NCI-H2081 treated with DMSO at 0.1 percent for 48 hours (cell line): ENCODE measurements at places on chromosomes 1 and 21.

DNA sequence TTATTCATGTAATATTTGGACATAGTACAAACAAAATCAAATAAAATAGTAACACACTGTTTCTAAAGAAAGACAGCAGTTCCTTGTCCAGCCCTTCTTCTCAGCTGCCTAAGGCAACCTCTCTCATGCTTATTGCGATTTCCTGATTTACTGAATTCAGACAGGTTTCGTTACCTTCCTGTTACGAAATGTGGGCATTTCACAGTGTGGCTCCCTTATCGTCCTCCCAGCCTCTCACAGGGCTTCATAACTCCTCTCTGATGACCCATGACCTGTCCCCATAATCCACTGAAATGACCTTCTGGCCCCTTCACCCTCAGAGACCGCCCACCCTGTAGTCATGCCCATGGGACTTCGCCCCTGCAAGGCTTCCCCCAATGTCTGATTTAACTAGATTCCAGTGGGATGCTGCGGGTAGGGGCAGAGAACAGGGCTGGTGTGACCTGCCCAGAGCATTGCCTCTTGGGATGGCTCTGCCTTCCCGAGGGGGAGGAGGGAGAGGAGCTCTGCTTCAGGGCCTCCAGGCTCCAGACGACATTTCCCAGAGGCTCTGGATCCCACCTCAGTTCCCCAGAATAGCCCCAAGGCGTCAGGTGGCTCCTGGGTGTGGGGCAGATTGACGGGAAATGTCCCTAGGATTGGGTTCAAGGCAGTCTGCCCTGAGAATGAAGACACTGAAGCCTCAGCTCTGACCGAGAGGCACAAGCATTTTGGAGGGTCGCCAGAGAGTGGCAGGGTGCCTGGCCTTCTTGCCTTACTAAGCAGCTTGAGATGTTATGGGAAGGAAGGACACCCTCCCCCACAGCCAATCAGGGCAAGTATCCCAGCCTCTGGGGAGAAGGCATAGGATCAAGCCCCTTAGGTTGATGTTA lies 20.6 kb downstream of the PADI2 start:
- no peak for DNase-seq

- no peak for DNase-seq
Measured at GRCh38 chr1:23904748-23905357, 8.3 kb downstream of the CNR2 start.

DNA sequence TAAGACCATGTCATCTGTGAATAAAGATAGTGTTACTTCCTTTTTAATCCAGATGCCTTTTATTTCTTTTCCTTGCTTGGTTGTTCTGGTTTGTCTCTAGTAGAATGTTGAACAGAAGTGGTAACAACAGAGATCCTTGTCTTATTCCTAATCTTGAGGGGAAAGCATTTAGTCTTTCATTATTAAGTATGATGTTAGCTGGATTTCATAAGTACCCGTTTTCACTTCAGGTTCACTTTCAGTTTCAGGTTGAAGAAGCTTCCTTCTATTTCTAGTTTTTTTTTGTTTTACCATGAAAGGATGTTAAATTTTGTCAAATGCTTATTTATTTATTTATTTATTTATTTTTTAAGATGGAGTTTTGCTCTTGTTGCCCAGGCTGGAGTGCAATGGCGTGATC lies 22.3 kb upstream of the AGPAT3 start:
- DNase-seq, result no peak

DNA sequence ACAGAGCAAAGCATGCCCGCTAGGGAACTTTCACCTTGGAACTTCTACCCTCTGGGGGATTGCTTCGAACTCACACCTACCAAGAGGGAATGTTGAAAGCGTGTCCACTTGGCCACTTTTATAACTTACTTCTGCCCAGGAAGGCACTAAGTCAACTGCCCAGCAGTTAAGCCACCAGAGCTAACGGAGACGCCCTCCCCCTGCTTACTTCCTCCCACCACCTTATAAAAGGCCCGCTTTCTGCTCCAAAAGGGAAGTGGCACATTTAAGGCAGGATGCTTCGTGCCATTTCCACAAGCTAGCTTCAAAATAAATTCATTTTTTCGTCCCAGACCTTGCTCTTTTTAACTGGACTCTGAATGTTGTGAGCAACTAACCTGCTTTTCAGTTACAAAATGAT lies 3.2 kb upstream of the AK2 start:
- no peak for DNase-seq

DNA sequence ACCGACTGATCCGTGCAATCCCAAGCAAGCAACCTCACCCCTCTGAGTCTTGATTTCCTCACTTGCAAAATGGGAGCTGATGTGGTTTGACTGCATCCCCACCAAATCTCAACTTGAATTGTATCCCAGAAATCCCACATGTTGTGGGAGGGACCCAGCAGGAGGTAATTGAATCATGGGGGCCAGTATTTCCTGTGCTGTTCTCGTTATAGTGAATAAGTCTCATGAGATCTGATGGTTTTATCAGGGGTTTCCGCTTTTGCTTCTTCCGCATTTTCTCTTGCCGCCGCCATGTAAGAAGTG lies 58.4 kb downstream of the FHAD1 start:
- DNase-seq, result no peak

DNA sequence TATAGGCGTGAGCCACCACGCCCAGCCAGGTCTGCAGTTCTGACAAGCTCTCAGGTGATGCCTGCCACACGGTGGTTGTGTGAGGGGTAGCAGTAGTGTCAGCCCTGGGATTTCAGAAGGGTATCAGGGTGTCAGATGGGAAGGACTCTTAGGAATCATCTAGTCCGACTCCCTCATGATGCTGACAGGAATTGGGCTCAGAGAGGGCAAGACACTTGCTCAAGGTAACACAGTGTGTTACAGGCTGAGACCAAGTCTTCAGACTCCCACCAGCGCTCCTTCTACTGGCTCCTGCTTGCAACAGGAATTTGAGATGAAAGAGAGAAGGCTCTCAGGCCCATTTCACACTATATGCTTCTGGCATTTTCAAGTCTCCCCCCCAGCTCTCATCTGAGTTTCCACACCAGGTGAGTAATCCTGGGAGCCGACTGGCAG lies 6.9 kb downstream of the HTR1D start:
- DNase-seq, result no peak

DNA sequence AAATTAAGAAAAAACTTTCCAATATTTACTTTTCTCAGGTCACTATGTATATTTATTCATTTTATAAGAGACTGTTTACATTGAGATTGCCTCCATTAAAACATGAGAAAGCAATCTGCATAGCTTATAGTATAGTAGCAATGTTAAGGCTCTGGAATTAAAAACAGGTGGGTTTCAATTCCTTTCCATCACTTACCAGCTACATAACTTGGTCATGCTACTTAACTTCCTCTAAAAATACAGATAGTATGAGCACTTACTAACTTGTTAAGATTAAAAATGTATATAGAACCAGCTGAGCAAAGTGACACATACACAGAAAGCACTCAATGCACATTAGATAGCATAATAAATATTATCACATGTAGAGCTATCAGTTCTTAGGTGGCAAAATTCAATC lies 76.6 kb downstream of the LYST start:
- DNase-seq, result no peak

DNA sequence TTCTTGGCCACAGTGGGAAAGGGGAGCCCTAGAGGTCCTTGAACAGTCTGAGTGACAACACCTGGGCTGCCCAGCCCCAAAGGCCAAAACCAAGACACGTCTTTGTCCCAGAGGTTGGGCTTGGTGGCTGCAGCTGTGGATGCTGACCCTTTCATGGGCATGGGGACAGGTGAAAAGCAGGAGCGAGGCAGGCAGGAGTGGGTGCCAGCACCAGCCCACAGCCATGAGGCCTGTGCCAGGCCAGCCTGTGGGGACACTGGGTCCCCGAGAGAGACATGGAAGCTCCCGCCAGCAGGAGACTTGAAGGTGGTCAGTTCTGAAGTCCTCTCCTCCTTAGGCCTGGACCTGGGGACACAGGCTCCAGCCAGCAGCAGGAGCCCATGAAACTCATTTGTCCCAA lies 98.6 kb downstream of the KCNJ15 start:
- DNase-seq, result no peak

GRCh38 chr1:183353597-183353996 lies 64.6 kb downstream of the NMNAT2 start:
- DNase-seq, result no peak

DNA sequence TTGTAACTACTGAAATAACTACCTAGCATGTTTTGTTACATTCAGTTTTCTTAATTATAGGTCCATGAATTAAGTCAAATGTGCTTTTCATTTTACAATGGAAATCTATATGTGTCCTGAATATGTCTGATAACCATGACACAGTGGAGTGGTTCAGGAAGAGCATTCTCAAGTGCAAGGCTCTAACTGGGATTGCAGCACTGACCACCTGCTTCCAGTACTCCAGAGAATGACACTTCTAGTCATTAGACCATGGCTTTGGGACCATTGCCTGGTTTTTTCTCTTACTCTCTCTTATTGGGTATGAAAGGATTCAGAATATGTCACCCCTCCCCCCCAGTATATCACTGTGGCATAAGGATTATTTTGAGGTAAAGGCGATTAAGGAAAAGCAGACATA lies 204.9 kb upstream of the CACYBP start:
- no peak for DNase-seq

DNA sequence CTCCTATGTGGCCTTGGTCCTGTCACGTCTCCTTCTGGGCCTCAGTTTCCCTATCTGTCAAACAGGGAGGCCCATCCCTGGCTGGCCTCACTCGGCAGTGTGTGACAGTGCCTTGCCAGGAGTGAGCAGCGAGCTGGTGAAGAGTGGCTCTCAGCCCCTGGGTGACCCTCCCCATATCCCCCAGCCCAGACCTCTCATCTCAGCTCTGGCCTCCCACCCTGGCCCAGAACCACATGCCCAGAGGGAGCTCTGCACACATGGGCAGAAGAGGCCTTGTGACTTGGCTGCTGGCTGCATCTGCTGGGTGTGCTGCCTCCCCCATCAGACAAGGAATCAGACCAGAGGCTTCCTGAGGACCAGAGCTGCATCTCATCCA lies 19.5 kb upstream of the PADI1 start:
- DNase-seq, result no peak

DNA sequence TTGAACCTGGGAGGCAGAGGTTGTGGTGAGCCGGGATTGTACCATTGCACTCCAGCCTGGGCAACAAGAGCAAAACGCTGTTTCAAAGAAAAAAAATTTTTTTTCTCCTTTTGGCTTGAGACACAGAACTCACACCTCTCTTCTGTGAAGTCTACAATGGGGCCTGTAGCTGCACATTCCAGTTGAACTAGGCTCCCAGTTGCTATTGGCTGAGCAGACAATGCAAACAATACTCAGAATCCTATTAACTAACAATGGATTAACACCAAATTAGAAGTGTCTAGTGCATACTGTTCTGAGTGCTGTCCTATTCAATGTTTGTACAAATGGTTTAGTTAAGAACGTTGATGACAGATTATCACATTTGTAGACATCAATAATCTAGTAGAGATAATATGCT lies 17.6 kb upstream of the MCL1 start:
- no peak for DNase-seq

DNA sequence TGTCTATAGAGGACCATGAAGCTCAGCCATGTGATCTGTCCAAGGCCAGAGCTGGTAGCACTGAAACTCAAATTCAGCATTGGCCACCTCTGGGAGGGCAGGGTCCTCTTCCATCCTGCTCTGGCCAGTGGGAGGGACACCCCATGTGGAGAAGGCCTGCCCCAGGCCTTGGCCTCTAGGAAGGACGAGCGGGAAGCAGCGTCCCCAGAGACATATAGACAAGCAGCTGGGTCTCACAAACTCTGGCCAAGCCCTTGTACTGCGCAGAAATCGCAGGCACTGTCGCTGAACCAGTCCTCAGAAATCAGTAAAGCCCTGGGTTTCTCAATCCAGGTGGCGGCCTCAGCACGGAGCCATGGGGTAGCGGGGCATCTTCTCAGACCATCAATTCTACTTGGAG lies 180.7 kb downstream of the HIVEP3 start:
- DNase-seq, result no peak

GRCh38 chr21:30769724-30770431 lies 14.7 kb upstream of the KRTAP21-1 start:
- DNase-seq, result no peak

GRCh38 chr1:226634611-226635246 lies 86.2 kb downstream of the STUM start:
- DNase-seq, result no peak

DNA sequence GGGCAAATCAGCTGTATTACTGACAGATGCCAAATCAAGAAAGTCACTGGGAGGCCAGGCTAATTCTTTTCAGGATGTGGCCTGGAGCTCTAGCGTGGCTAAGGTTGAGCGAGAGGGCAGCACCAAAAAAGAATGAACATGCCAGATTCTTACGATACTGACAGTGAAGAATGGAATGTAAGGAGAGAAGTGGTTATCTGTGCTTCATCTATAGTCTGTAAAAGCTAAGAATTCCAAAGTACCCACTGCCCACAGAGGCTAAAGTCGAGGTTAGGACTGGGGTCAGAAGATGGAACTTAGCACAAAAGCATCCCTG lies 32.7 kb downstream of the TFAP2E start:
- DNase-seq, result no peak

GRCh38 chr1:200739702-200740570 lies 1.2 kb downstream of the CAMSAP2 start:
- DNase-seq, result no peak

GRCh38 chr1:40607921-40608320 lies 57.6 kb downstream of the RIMS3 start:
- DNase-seq, result no peak

DNA sequence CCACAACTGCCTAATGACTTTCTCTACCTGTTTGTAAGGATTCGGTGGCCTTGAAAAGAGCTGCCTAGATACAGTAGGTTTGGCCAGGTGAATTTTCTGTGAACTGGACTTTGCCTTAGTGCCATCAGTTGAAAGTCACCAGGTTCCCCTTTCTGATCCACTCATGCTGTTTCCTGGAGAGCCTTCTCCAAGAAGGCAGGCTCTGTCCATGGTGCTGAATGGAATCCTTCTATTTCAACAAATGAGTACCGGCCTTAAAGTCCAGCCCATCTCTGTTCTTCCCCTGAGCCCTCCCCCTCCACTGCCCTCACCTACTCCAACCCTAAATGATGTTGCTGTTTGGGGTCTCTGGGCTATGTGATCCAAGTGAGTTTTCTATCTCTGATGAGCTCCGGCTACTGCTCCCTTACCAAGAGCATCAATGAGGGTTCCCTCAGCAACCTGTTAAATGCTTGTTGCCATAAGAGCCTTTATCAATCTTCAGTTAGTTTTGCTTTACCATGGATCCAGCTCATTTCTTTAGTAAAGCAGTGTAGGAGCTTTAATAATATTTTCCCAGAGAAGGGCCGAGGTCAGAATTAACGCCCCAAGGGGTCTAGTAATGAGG lies 500.4 kb downstream of the PTPRU start:
- DNase-seq, result no peak

GRCh38 chr1:194117582-194117981 lies 931.2 kb upstream of the B3GALT2 start:
- DNase-seq, result no peak

- no peak for DNase-seq
Measured at GRCh38 chr1:230003409-230003808, 63.6 kb upstream of the GALNT2 start.

- no peak for DNase-seq
Measured at GRCh38 chr1:157231846-157232525, 93.8 kb upstream of the ETV3 start.

DNA sequence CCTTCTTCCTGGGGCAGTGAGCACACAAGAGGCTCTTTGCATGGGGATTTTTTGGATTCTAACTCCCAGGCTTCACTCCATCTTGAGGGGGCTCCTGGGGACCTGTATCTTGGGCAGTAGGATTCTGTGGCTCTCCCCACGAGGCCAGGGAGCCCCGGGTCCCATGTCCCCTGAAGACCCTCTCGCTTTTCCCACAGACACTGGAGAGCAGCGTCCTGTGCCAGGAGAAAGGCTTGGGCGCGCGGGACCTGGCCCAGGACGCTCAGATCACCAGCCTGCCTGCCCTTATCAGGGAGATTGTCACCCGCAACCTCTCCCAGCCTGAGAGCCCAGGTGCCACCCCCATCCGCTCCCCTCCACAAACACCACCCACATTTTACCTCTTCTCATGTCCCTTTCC lies 735 bp downstream of the CROCC start:
- no peak for DNase-seq
